Large intestine (tissue), 12 donors: ENCODE measurements at places on chromosomes 6 and 20.

DNA sequence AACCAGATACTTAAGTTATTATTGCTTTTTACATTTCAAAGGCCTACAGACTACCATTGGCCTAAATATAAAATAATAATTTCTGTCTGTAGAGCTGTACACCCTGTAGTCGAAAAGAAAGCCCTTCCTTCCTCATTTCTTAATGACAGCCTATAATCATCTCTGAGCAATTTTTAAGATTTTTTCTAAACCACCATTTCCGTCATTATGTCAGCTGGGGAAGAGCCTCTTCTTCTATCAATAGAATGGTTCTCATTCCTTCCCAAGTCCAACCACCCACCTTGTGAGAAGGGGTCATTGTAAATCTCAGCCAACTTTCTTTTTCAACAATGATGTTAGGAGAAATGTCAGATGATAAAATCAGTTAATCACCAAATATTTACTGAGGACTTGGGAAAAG is 91.8 kb downstream of the PLEKHG1 start:
- DNase-seq = no peak

DNA sequence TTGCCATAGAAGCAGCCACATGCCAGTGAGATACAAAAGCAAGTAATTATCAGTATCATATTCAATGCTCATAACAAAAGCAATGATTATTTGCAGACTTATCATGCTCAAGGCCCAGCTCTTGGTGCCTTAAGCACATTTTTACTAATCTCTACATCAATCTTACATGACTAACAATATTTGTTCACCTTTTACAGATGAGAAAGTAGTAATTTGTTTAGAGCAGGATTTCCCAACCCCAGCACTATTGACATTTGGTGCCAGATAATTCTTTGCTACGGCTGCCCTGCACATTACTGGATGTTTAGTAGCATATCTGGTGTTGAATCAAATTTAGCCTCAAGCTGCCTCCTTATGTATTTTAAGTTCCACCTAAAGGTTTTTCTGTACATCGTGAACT is 19.0 kb upstream of the DOK5 start:
- DNase-seq = no peak

GRCh38 chr6:27383011-27383410 is 5.5 kb upstream of the ZNF391 start:
- DNase-seq = no peak

GRCh38 chr6:13398069-13398381 is 69.7 kb upstream of the TBC1D7 start:
- no peak for DNase-seq

GRCh38 chr6:149453597-149454345 is 31.0 kb downstream of the ZC3H12D start:
- DNase-seq = no peak

DNA sequence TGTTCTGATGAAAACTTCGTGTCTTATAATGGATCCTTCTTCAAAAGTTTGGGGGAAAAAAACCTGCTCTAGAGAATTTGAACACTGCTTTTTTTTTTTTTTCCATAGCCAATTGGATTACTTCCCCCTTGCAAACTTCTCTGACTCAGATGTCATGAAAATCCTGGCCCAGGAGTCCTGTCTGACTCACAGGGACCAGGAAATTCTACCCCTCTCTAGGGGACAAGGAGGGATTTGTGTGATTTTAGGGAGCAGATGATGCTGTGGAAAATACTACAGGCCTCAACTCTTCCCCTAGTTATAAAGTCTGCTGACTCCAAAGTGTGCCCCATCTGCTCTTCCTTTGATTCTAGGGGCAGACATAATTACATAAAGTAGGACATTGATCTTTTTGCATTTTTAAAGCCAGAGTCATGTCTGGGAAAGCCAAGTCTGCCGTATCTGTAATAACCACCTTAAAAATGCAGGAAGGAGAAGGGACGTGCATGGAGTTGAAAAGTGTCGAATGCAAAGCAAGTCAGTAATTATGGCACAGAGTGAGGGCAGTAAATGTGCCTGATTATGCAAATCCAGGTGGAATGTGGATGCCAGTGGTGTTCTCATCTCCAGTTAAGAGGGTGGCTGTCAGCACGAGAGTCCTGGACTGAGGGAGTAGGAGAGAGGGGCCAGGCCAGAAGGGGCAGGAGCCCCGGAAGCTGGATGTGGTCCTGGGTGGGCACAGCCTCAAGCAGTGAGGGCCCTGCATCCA is 144.3 kb upstream of the SULF2 start:
- no peak for DNase-seq

DNA sequence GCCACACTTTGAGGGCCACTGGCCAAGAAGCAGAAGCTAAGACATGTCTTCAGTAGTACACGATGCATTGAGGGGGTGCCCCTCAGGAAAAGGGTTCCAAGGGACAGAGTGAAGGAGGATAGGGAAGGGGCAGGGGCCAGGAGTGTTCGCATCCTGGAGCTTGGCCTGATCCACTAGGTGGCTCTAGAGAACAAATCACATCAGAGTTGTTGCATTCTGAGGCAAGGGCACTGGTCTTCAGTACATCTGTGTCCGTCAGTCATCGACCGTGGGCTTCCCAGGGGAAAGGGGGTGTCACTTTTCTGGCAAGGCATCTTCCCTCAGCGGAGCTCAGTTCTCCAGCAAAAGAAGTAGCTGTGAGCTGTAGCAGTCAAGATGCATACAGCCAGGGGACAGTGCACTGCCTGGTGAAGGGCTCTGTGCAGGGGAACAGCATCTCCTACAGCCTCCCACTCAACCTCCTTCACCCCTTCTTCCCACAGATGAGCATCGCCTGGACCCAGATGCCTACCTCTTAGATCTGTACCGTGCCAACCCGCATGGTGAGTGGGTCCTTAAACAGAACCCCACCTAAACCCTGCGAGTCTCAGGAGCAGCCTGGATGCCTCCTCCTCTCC is 47.8 kb downstream of the ARHGAP40 start:
- no peak for DNase-seq
